ENCODE measurements at places on chromosomes 7 and 10.
A peak's percentile ranks its signal among the peaks of the same experiment; 100 is the strongest.

DNA sequence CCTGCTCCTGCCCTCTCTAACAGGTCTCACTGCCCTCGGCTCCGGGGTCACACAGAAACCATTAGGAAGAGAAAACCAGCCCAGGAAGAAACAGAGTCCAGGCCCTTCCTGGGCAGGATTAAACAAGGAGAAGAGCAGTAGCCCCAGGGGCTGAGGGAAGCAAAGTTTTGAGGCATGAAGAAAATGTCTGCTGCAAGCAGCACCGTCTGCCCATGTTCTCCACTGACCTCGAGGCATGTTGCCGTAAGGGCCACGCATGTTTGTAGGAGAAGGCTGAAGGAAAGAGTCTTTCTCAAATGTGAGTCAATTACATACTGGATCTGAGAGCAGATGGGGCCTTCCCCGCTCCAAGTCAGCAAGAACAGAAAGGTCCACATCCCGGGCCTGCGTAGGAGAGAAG is 4.2 kb downstream of the ZNF746 start:
- no peak for DNase-seq

- DNase-seq: no peak
Measured at GRCh38 chr10:14648005-14648765, 126.5 kb downstream of the FAM107B start.

- DNase-seq: no peak
Measured at GRCh38 chr10:30536578-30536977, 93.0 kb downstream of the LYZL2 start.

DNA sequence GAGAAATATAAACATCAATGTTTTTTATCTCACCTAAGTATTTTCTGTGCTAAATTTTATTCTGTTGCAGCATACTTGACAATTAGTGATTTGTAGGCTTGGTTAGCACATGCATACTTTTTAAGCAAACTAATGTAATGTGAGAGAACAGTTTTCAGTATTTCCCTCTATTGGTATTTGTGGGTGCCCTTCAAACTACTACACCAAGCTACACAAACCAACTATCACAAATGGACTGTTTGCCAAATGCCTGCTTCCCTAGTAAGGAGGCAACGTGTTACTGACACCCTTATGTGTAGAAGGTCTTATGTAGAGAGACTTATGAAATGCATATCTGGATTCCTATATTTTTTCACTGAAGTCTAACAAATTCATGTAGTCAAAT is 98.4 kb upstream of the FZD1 start:
- DNase-seq: peak; percentile 20

GRCh38 chr7:49479441-49479840 is 294.0 kb upstream of the VWC2 start:
- DNase-seq: no peak

- peak; percentile 71 for DNase-seq
Measured at GRCh38 chr10:13759168-13759567, 172.4 kb downstream of the PRPF18 start.

GRCh38 chr7:22201186-22201880 is 155.6 kb downstream of the RAPGEF5 start:
- no peak for DNase-seq

GRCh38 chr7:16702441-16702840 is 51.1 kb upstream of the TSPAN13 start:
- no peak for DNase-seq

DNA sequence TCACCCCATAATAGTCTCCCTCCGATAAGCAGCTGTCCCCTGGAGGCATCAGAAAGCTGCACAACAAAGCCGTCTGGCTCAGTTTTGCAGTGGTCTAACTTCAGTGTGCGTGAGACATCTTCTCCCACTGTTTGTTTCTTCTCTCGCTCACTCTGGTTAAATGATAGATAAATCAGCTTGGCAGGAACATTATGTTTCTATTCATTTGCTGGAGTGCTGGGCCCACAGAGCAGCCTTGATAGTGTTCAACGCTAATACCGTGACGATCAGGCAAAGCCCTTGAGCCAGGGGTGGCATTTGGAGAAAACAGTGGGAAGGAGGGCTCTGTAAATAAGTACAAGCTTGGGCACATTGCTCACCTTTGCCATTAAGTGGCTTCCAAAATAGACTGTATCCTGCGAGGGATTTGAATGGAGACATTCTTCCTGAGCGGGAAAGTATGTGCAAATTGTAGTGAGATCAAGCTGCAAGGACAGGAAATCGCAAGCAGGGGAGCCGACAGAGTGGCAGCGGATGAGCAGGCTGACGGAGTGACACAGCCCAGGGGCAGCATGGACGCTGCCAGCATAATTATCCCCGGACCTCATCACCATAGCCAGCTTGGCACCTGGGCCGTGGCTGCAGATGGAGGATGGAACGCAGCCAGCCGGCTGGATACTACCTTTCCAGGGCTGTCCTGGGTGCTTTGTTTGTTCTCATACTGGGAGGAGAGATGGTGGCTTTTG is 256.8 kb upstream of the FZD8 start:
- no peak for DNase-seq

DNA sequence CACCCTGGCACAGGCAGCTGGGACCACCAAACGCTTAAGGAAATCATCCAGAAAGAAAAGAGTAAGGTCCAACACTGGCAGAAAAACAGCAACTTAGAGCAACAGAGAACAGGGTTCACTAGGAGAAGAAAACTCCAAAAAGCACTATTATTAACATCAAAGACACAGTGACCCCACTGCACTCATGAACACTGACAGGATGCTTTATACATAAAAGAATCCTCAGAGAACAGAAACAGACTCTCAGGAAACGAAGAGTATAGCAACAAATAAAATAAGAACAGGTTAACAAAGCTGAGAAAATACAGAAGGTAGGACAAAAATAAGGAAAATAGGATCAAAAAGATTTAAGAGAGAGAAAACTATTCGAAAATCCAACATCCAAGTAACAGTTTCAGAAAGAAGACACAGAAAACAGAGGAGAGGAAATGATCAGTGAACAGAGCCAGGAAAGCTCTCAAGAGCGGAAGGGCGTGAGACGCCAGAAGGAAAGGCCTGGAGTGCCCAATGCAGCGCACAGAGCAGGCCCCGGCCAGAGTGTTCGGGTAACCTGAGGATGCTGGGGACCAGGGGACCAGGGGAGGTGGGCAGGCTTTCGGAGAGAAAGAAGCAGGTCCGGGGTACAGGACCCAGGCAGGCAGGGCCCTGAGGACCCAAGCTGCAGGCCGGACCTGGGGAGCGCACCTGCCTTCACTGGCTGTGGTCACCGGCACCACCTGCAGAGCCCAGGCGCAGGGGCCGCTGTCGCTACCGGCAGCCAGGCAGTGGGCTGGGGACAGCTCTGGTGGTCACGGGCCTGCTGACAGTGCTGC is 258.2 kb downstream of the MAD1L1 start:
- no peak for DNase-seq

Measured in fibroblast of skin of left quadriceps (primary cell).